ENCODE measurements at places on chromosomes 12 and 14.

- DNase-seq: no peak
Observed at GRCh38 chr14:46985529-46986380, 334.2 kb upstream of the RPL10L start.

DNA sequence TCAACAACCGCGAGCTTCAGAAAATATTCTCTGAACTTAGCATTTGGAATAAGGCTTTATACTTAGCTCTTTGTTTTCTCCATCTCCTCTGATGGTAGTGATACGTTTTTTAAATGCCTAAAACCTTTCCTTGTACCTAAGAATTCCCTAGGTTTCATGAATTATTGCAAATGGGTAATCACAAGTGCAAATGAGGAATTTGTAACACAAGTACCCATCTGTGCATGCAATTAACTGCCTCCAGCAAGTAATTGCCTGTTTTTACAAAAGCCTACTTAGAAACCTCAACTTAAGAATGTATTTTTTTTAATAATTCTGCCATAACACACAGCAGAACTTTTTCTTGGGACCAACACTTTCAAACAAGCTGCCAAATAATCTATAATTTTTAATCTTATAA lies 149.2 kb downstream of the PHLDA1 start:
- DNase-seq: no peak

- DNase-seq: no peak
Observed at GRCh38 chr14:100304825-100305323, 1.4 kb downstream of the SLC25A29 start.

- DNase-seq: no peak
Observed at GRCh38 chr12:50057896-50058670, 687 bp downstream of the ASIC1 start.

DNA sequence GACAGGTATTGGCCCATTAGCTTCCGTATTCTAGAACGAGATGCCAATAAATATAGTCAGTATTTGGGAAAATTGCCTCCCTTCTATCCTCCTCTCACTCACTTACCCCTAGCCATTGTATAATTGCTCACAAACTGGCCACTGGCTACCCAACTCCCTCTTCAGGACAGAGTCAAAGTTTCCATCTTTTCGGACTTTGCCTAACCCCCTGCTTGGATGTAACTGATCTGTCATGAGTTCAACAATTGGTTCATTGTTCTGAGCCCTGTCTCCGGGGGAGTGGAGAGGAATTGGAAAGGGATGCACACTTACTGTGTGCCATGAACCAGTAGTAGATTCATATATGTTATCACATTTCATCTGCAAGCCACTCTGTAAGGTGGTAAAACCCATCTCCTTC lies 12.2 kb downstream of the MYRFL start:
- no peak for DNase-seq

DNA sequence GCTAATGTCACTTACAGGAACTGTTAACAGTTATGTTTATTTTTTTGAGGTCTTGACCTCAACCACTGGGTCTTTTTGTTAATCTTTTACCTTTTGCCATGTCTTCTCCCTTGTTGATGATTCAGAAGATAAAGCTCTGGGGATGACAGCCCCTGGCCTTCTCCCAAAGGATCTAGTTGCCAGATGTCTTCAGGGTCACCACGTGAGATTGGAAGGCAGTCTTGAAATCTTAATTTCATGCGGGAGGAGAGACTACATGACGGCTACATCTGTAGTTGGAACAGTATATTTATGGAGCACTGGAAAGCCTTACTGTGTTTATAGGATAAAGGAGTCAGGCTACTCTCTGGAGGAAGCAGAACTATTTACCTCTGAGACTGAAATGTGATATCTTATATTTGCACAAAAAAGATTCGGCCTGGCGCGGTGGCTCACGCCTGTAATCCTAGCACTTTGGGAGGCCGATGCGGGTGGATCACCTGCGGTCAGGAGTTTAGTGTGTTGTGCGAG lies 5.6 kb downstream of the MLEC start:
- no peak for DNase-seq

DNA sequence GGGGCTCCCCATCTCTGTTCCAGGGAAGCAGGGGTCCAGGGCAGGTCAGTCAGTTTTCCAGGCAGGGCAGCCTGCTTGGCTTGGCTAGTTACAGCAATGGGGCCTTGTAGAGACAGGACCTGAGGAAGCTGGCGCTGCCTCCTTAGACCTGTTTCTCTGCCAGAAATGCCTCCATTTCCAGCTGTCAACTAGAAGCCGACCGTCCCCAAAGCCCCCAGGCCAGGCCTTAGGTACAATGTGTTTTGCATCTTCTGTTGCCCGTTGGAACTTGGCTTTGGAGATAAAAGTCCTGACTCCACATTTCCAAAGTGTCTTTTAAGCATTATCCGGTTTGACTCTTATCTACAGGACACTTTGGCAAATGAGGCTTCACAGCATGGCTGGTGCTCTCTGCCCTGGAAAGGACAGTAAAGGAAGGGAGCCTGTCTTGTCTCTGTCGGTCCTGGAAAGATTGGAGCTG lies 42.6 kb downstream of the KRT80 start:
- no peak for DNase-seq

DNA sequence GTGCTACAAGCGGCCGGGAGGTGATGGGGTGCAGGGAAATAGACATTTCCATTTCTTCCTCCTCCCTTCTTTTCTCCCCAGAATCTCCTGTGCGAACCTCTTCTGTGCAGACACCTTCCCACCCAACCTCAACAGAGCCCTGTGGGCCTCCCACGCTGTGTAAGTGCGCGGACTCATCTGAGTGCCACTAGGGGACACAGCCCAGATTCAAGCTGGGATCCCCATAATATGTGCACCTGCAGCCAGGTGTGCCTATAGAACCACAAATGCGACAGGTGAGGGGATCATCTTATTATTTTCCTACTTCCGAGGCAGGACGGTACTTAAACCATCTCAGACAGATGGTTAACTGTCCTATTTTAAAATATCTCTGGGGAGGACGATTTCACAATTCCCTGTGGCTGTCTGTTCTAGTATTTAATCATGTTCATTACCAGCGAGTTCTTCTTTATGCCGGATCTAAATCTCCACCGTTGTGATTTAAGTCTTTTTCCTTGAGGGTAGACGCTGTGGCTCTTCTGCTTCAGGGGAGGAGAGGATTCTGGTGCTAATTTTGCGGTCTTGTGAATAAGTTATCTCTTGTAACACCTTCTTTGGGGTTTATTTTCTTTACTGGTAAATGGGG lies 17.2 kb upstream of the CACNA1C start:
- DNase-seq: no peak

- DNase-seq: no peak
Observed at GRCh38 chr14:90883782-90884181, 67.6 kb upstream of the TTC7B start.

- no peak for DNase-seq
Observed at GRCh38 chr12:6080149-6081045, 44.1 kb downstream of the VWF start.

GRCh38 chr12:12326262-12326661 lies 23.8 kb downstream of the MANSC1 start:
- DNase-seq: no peak

DNA sequence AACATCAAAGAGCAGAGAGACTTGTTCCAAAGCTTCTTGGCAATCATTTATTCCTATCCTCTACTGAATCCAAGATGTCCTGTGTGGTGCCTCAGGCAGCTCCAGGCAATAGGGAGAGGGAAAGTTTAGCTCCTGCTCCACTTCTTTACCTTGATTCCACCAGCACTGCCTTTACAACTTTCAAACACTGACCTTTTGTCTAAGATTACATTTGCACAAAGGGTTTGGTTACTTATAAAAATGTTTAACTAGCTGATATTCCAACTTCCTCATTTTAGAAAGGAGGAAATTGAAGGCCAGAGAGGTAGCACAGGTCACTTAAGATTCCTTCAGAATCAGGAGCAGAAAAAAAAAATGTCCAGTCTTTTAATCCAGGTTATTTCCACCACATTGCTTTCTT lies 192.7 kb downstream of the BTG1 start:
- DNase-seq: no peak

DNA sequence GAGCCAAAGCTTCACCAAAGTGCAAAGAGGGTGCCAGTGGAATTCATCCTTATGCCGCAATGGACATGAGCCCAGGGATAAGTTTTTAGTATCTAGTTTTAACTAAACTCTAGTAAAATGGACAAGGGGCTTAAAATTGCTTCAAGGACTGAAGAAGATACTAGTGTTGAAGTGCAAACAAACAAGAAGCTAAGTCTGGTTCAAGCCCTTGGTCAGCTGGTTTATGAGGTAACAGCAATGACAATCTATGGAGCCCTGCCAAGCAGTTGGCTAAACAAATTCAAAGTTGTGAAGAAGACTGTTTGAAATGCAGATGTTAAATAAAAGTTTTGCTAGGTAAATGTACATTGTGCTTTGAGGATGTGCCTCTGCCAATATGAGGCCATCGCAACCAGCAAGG lies 209.4 kb downstream of the KTN1 start:
- DNase-seq: no peak

DNA sequence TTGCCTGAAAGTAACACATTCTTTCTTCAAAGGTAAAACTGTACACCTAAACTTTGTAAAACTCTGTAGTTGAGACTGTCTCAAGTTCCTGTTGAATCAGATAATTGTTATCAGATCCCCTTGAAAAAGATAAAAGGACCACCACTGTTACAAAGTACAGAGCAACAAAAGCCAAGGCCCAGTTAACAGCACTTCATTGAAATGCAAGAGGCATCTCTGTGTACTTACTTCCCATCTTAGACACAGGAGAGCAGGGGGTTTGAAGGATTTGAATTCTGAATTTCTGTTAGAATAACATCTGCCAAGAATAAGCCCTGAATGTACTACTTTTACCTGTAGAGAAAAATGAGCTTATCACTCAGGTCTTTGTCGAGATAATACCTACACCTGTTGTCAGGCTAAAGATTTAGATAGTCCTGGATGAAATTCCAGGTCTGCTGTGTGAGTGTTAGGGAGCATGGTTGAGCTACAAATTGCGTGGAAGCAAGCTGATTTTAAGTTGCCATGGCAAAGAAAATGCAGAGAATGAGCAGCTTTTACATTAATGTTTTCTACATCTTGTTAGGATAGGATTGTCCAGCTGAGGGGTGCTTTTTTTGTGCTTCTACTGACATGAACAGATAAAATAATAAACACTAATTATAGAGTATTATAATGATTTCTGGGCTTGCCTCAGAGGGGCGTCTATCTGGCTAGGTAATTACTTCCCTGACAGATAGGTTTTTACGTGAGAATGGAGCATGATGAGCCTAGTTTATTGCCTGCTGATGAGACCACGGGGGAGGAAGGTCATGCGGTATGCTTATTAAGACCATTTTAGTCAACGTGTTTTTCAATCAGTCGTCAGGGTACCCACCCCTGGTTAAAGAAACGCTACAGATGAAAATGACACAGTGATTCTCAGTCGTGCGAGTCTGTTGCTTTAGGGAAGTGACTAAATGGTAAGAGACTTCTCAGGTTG lies 309.2 kb downstream of the PAWR start:
- DNase-seq: no peak

- no peak for DNase-seq
Observed at GRCh38 chr12:23350808-23351207, 598.7 kb downstream of the SOX5 start.

DNA sequence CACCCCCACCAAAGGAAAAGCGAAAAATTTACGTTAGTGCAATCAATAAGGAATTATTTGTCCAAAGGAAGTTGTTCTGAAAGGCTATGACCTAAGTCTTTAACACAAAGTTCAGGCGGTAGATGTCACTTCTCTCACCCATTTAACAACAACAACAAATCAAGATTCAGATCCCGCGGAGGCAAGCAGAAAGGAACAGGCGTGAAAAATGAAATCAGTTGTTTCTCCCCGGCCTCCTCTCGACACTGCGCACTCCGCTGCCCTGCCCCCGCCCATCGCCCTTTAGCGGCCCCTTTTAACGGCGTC lies 1.4 kb downstream of the DENND5B start:
- no peak for DNase-seq

DNA sequence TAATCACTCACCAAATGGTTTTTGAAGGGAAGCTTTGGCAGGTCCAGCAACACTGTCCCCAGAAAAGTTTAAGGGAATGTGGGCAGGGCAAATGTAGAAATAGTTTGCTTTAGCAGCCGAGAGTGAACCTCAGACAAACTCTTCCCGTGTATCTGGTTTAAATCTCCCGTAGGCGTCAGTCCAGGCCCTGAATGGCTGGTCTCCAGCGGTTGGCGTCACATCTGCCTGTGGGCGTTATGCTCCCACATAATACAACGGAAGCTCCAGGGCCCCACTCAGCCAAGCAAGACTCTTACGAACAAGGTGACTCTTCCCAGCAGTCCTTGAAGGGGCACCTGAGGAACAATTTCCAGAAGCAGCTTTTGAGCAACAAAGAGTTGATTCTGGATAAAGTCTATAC lies 942 bp downstream of the ZC2HC1C start:
- DNase-seq: no peak

Measured in activated naive CD4-positive, alpha-beta T cell treated with anti-CD3 and anti-CD28 coated beads, Interleukin-2, amount 50 U/mL, for 72 hours (primary cell).